ENCODE measurements at places on chromosomes 3 and 15.

- no peak for DNase-seq
These were observed 300.7 kb downstream of the WDR72 start for GRCh38 chr15:53458736-53459135.

- no peak for DNase-seq
These were observed 116.9 kb upstream of the ABHD17C start for GRCh38 chr15:80578206-80578595.

- no peak for DNase-seq
These were observed 18.2 kb downstream of the CMTM6 start for GRCh38 chr3:32484436-32484835.

GRCh38 chr15:81923561-81924350, 122.1 kb downstream of the MEX3B start:
- no peak for DNase-seq

DNA sequence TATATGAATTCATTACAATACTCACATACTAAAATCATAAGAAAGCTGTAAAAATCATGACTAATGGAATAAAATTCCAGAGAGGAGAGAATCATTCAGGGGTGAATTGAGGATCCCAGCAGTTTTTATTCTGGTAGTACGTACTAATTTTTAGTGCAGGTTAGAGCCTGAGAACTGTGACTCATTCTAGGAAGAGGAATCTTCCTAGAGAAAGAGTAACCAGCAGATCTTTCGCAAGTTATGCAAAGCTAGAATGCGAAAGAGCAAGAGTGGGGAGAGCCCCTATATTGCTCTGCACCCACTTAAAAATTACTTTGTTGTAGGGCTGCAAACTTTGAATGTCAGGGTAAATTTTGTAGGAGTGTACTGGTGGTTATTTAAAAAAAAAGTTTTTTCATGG, 303.6 kb upstream of the ARPP21 start:
- DNase-seq = no peak

- no peak for DNase-seq
These were observed 10.7 kb upstream of the CSTA start for GRCh38 chr3:122314228-122314876.

DNA sequence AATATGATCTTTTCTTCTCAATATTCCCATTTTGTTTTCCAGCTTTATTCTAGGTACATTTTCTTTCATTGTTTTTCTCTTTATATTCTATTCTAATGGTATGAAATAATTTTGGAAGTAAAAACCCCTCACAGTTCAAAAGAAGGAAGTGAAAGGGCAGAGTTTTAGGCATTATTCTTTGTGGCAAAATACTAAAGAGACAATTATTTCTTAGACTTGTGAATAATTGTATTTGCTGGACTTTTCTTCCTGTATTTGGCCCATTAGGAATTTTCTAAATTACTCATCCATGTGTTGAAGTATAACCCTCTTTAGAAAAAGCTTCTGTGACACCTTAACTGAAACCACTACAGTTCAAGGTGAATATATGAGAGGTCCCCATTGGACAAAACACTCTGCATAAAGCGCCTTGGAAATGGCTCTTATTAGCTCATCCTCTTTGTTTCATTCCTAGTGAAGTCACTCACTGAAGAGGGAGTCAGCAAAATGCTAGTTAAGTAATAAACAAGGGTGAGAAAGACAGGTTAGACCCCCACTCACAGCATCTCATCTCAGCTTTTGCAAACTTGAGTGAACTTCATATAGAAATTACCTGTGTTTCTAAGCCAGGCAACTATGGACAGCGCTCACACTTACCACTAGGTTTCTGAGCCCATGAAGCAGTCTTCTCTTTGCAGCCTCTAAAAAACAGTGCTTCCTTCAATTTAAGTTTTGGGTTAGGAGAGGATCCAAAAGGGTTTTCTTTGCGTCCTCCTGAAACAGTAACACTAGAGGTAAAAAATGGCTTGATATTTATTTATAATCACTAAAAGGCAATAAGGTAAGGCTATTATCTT, 327.5 kb downstream of the ARPP21 start:
- no peak for DNase-seq

GRCh38 chr3:142498397-142499180, 50.8 kb upstream of the XRN1 start:
- DNase-seq = no peak

DNA sequence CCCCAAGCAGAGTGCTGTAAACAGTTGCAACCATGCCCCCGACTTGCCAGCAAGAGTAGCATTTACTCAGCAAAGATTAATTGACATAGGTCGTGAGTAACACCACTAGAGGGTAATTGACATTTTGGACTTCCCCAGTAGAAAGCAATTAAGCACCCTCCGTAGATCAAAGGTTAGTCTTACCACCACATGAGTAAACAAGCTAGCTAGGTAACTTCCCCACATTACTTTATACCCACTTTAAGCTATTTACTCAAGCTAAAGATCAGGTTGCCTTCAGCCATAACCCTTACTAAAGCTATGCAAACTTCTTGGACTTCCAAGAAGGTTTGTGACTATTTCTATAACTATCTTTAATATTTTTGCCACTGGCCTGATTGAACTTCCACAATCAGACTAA, 1072.7 kb downstream of the OTOL1 start:
- DNase-seq = no peak

DNA sequence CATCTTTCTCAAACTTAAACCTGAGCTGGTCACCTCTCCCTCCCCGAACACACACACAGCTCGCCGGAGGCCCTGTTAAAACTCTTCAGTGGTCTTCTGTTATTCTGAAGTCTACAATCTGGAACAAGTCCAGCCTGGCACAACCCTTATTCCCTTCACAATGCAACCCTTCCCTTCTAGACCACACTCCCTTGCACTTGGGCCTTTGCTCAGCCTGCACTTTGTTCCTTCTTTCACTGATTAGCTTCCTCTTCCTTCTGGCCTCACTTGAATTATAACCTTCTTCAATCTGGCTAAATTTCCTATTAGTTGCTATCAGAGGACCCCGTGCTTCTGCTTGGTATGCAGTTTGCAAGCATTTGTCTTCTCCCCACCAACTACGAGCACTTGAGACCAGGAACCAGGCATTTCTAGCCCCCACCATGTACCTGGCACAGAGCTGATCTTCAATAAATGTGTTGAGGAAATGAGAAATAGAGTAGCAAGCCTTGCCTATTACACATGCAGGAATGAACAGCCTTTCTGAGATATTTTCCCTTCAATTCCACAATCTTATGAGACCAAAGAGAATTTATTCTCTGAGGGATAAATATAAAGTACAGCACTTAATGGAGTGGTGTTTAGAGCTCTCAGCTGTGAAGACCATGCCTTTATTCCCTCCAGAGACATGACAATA, 663.1 kb upstream of the ADAMTS9 start:
- DNase-seq = no peak

DNA sequence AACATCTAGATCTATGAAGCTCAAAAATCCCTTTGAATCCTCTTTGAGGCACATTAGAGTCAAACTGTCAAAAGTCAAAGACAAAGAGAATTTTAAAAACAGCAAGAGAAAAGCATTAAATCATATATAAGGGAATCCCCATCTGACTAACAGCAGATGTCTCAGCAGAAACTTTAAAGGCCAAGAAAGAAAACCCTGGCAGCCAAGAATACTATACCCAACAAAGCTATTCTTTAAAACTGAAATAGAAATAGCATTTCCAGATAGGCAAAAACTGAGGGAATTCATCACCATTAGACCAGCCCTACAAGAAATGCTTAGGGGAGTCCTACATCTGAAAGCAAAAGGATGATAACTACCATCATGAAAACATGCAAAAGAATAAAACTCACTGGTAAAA, 211.2 kb upstream of the PDZRN3 start:
- no peak for DNase-seq

GRCh38 chr3:155995525-155996370, 124.6 kb upstream of the KCNAB1 start:
- peak; percentile 3 for DNase-seq

DNA sequence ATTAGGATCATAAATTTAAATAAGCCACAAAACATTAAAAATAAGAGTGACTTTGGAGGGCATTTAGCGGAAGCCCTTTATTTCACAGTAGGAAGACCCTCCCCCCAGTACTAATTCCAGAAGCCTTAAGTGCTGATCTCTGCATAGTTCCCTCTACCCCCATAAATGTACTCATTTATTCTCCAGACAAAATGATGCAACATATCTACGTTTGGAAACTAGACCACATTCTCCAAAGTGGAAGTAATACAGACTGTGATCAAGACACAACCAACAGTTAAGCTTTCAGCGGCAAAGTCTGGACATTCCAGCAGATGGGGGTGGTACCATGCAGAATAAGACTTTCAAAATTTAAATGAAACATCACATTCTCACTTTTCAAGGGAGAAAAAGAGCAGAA, 44.8 kb upstream of the RPS17 start:
- DNase-seq = no peak

- DNase-seq = no peak
These were observed 191.0 kb downstream of the EPHB1 start for GRCh38 chr3:134985864-134986715.

DNA sequence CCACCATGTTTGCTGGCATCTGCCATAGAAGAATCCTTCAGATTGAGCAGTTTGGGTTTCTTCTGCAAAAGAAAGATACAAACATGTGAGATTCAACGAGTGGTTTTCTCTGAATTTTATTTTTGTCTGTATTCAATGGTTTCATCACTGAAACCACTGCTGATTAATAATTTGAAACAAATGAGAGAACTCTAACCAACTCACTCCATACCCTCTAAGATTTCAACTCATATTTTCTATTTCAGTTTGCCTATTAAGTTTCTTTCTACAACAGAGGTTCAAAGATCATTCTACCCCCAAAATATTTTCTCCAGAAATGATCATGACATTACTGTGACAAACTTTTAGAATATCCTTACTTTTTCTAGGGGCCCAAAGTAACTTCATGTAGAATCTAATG, 38.7 kb upstream of the MAN2C1 start:
- DNase-seq = no peak

DNA sequence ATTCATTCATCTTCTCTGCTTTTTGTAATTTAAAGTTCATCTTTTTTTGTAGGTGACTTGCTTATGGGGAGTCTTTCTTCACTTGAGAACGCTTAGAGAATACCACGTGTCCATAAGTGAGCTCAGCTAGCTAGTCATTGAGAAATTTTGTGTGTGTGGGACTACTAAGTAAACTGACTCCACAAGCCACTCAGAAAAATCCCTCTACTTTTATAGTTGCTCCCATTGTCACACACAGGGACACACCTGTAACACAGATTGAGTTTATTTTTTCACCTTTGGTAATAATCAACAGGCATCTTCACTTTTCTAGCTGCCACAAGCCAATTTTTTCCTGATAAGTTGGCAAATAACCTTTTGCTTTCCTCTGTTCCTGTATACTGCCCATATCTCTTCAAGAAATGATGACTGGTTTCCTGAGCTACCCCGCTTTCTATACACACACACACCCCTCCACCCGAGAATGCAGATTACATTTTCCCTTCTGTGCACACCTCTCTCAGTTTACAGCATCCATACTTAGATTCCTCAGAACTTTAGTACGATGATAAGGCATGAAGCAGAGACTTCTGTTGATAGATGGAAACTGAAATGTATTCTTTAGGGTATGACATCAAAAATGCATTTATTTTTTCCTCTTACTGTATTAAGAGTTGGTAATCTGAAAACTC, 4.6 kb downstream of the TSC22D2 start:
- no peak for DNase-seq

DNA sequence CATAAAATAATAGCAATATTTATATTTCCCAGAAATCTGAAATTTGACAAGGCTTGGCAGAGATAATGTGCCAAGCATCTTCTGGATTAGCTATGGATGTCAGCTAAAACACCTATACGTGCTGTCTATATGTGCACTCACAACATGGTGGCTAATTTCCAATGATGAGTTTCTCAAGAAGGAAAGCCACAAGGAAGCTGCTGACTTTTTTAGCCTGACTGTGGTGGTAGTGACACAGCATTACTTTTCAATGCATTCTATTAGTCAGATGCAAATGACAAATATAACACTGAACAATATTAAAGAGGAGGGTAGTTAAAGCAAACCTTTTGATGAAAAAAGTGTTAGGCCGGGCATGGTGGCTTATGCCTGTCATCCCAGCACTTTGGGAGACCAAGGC, 101.7 kb upstream of the CCDC54 start:
- DNase-seq = no peak

- no peak for DNase-seq
These were observed 22.6 kb upstream of the IP6K2 start for GRCh38 chr3:48739617-48739954.

DNA sequence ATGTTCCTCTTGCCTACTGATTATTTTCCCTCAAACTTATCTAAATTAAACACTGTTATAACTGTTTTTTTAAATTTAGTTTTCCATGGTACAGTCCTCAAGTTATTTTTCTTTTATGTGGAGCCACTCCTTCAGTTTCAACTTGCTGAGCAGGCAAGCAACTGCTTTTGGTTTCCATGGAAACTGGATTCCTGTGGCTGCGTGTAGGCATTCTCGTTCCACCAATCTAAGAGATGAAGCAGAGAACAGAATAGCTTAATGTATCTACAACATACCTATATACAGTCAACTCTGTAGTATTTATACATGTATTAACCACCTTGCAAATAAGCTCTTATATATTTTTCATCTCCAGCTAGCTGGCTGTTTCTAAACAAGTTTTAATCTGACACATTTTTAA, 25.8 kb upstream of the ANXA2 start:
- DNase-seq = no peak

GRCh38 chr3:122255757-122256439, 69.2 kb upstream of the CSTA start:
- DNase-seq = no peak

DNA sequence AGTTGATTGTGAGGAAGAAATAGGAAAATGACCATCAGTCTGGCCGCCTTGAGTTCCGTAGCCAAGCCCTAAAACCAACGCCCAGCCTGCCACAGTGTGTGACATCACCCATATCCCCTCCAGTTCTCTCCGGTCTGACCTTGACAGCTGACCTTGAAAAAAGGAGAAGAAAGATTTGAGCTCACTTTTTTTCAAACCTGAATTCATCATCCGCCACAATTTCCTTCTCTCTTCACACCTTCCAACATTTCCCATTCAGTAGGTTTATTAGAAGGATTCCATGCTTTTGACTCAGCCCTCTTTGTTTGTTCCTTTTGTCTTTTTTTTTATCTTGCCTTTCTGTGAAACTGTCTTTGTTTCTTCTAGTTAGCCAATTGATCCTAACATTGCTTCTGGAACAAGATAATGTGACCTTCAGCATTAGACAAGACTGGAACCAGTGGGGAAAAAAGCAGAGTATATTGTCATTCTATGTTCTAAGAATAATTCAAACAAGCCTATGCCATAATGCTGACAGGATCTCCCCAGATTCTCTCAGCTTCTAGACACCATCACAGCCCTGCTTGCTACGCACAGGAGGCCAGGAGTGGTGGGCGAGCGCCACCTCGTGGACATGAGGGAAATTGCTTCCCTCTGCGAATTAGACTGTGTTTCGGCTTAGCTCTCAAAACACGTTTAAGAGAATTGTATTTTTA, 283.1 kb downstream of the FGF12 start:
- DNase-seq = peak; percentile 38

Measured in CD4-positive, alpha-beta T cell treated with Interleukin-15 for 4 hours (primary cell).